MG63 (cell line): ENCODE measurements at places on chromosomes 7 and 10. TPM values are rescaled to one million over a fixed set of nuclear protein-coding genes. Genes with fewer than 3 reads are reported as not detected.

DNA sequence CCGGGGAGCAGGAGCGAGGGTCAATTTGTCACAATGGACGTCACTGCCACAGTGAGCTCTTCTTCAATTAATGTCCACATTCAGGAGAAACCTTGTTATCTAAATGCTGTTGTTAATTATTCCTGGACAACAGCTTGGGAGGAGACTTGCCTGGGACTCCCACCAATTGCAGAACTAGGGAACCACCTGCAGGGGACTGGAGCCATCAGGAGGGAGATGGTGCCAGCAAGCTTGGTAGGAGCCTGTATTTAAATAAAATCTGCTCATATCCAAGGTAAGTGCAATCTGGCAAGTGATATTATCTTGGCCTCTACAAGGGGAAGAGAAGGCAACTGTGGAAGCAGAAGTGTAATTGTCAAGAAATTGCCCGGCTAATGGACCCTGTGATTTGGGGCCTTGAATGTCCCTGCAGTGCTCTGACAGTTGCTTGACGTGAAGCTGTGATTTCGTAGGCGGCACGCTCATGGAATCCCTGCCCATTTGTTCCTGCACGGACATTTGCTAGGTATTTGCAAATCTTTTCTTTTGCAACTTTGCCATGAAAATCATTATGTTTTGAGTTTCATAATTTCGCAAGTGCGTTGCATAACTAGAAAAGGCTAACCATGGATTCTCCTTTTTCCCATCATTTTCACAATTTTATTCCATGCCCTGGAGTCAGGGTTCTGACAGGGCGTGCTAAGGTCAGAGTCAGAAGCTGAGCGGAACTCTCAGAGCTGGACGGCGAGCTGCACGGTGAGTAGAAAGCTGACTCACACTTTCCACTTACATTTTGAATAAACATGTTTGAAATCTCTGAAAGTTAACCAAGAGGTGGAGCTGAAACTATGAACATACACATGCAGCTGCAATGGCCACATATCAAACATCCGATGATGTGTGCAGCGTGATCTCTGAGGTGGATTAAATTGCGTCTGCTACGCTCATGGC lies 84.9 kb upstream of the TCERG1L start:
- DNase-seq, result peak; percentile 25

DNA sequence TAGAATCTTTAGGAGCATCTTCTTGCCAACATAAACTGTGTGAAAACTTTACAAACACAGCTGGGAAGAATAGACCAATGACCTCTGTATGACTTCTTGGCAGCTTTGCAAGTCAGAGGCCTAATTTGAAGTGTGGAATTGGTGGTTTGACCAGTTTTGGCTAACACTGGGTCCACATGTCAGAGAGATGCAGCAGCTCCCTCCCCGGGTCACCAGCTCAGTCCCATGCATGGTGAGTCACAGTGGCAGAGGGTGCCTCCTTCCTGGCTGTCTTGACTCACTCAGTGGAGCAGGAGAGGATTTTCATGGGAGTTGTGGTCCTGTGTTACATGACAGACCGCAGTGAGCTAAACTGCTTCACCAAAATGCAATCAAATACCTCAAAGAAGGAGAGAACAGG lies 8.2 kb upstream of the STARD3NL start:
- peak; percentile 95 for DNase-seq

GRCh38 chr7:155844526-155844925 lies 32.3 kb upstream of the SHH start:
- no peak for DNase-seq

DNA sequence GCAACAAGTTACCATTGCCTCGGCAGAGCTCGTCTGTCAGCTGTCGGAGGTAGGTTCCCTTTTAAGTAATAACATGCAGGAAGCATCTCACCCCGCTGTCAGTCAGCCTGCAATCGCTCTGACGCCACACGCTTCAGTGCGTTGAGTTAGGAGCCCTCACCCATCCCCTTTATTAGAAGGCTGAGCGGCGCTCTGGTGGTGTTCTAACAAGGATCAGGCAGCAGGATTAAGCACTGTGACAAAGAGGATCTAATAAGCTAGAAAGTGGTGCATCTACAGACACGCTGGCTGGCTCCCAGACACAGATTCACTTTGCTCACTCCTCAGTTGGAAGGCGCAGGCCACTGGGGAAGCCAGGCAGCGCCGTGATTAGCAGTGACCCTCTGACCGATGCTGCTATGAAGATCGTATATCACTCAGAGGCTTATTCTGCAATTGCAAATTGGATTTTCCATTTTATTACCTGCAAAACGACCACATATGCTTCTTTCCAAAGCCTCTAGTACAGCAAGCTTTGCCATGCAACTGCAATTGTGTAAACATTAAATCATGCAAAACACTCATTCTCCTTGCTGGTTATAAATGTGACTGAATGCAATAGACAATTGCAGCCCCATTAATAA lies 117.7 kb downstream of the RSU1 start:
- DNase-seq, result no peak

DNA sequence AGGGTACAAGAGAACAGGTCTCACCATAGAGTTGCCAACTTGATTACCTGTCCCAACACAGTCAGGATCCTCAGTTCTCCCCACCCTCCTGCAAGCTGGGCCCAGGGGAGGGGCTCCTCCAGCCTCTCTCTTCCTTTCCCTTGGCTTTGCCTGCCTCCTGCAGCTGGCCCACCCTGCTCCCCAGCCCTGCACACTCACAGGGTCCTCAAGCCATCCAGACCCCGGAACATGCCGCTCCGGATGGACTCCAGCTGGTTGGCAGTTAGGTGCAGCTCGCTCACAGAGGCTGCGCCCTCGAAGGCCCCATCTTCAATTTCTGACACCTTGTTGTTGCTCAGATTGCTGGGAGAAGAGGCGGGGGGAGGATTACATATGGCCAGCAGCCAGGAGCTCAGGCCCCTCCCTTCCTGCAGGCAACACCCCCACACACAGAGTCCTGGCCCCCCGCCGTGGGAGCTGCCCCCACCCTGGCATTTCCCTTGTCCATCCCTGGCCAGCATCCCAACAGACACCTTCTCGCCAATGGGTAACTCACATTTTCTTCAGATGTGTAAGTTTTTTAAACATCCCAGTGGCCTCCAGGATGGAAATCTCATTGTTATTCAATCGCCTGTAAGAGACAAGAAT lies 139.2 kb downstream of the SLIT1 start:
- no peak for DNase-seq

- DNase-seq, result peak; percentile 30
Observed at GRCh38 chr10:103241262-103242011, 4.2 kb upstream of the RPEL1 start.

- DNase-seq, result no peak
Observed at GRCh38 chr10:125134916-125135770, 25.2 kb downstream of the CTBP2 start.

The CPN1 gene
- total RNA-seq, result not detected in 2 replicates

The CALY gene
- total RNA-seq, result not detected in 2 replicates

GRCh38 chr7:82364048-82364447 lies 79.5 kb downstream of the CACNA2D1 start:
- DNase-seq, result no peak

GRCh38 chr7:105278973-105279687 lies 109.6 kb downstream of the SRPK2 start:
- DNase-seq, result peak; percentile 5

- DNase-seq, result no peak
Observed at GRCh38 chr7:155791836-155792235, 20.4 kb downstream of the SHH start.

GRCh38 chr10:5833814-5834213 lies 20.6 kb upstream of the GDI2 start:
- DNase-seq, result no peak

DNA sequence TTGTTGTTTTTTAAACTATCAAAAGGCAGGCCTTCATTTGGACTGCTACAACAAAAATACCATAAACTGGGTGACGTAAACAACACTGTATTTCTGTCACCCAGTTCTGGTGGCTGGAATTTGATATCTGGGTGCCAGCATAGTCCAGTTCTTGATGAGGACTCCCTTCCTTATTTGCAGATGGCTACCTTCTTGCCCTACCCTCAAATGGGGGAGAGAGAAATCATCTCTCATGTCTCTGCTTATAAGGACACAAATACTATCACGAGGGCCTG lies 25.2 kb downstream of the ACTA2 start:
- no peak for DNase-seq

DNA sequence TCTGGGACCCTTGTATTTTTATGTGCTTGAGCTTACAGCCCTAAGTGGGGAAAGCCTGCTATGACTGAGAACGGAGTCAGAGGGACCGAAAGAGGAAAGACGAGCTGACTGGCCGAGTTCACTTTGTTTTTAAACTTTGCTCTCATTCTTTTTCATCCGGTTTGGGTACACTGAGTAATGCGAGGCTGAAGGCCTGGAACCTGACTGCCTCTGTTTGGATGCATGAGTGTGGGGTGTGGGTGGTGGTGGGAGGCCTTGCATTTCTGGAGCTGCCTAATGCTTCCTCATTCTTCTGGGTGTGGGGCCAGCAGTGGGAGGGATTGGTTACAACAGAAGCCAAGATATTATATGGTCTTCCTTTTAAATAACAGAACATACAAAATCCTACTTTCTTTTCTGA lies 155.5 kb downstream of the BUB3 start:
- peak; percentile 85 for DNase-seq

The SPDYE1 gene
- total RNA-seq, result not detected in 2 replicates

DNA sequence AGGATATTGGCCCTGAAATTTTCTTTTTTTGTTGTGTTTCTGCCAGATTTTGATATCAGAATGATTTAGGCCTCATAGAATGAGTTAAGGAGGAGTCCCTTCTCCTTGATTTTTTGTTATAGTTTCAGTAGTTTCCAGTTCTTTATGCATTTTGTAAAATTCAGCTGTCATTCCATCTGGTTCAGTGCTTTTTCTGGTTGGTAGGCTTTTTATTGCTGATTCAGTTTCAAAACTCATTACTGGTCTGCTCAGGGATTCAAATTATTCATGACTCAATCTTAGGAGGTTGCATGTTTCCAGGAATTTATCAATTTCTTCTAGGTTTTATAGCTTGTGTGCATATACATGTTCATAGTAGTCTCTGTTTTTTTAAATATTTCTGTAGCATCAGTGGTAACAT lies 10.1 kb upstream of the TMEM196 start:
- no peak for DNase-seq

The PRLHR gene
- total RNA-seq, result not detected in 2 replicates

The HELLS gene
- total RNA-seq, result 36.9 and 39.1 TPM in 2 replicates

DNA sequence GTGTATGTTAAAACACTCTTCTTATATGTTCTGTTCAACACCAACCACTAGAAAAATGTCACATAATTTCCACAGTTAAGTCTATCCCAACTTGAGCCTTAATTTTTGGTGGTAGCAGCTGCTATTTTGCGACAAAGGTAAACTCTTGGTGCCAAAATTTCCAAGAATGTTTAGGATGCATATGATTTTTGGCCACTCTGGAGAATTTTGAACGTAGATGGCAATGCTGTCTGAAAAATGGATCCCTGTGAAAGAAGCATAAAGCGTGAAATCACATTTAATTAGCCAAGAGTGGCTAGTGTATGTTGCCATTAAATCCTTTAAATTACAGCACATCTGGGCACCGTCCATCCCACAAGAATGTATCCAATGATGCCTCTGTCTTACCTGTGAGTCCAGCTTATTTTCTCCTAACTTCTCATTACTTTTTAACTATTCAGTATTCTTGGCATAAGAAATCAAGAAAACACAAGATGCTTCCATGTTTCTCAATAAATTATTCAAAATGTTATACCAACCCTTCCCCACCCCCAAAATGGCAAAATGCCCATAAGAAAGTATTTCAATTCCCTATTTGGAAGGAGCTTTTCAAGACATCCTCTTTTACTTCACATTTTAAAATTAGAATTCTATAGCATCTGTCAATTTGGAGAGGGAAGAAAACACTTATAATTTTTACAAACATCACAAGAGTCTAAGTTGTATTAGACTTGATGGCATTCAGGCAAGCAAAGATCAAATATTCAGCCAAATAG lies 12.4 kb downstream of the PTPRZ1 start:
- no peak for DNase-seq

GRCh38 chr7:153920126-153920525 lies 132.1 kb upstream of the DPP6 start:
- no peak for DNase-seq

- no peak for DNase-seq
Observed at GRCh38 chr7:121456015-121456414, 59.9 kb upstream of the FAM3C start.

The SPDYE11 gene
- not detected in 2 replicates for total RNA-seq

The PALD1 gene
- 5.3 and 7.8 TPM in 2 replicates for total RNA-seq

DNA sequence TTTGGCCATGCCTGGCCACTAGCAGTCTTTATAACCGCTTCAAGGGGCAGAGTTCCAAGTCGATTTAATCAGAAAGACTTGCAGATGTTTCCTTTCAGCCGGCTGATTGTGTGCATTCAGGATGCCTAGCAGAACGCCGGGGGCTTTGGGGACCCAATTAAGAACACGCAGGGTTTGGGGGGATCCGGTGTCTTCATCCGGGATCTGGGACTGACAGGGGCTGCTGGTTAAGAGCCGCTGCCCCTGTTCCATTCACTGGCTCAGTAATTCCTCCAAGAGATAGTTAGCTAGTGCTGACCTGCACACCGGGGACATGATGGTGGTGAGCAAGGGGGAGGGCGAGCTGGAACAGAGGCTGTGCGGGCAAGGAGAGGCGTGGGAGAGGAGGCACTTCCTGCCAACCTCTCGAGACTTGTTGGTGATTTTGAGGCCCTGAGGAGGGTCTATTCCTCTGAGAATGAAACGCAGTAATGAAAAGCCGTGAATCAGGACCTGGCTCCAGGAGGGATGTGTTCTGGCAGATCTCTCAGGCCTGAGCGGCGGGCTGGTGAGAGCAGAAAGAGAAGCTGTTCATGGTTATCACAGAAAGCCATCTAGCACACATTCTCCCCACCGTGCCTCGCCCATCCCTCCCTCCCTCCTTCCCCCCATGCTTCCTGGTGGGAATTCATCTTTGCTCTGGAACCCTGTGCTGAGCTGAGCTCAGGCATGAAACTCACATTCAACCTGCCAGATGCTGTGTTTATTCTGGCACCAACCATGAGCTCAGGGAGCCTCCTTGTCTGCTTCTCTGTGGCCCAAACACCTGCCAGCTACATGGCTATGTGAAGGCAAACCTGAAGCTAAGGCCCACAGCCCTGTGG lies 152.0 kb downstream of the CCDC3 start:
- DNase-seq, result no peak

GRCh38 chr10:33094263-33095051 lies 136.4 kb upstream of the ITGB1 start:
- no peak for DNase-seq

The NPM3 gene
- 30.8 and 87.3 TPM in 2 replicates for total RNA-seq

The TRPV5 gene
- not detected in 2 replicates for total RNA-seq

GRCh38 chr7:99928994-99929729 lies at the start of gene GJC3:
TSS of gene GJC3 (minus strand) at chr7:99929620. CDS start at chr7:99929620, 0 bp downstream.
- peak; percentile 32 for DNase-seq

GRCh38 chr10:98128802-98129201 lies 5.7 kb upstream of the R3HCC1L start:
- DNase-seq, result no peak

The SLC18A3 gene
- total RNA-seq, result not detected in 2 replicates

DNA sequence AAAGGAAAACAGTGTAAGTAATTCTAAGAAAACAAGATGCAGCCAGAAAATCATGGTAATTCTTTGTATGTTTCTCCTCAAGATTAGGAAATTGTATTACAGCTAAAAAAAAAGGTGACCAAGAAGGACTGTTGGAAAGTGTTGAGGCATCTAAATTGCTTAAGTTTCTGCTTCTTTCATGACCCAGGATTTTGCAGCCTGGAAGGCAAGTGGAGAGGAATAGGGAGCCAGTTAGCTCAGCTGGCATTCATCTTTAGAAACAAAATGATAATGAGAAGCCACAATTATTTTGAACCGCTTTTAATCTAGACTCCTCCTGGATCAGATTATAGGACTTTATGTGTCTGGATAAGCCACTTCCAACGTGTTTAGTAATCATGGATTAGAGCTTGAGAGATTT lies 56.8 kb upstream of the TMEM229A start:
- no peak for DNase-seq

The SEMA3C gene
- 23.1 and 31.2 TPM in 2 replicates for total RNA-seq

The EPHA1 gene
- total RNA-seq, result not detected in 2 replicates
